Islet precursor cell (in vitro differentiated cells): ENCODE measurements at places on chromosomes 16 and 17.

GRCh38 chr17:50794361-50794760 is 27.0 kb upstream of the ANKRD40CL start:
- no peak for DNase-seq

DNA sequence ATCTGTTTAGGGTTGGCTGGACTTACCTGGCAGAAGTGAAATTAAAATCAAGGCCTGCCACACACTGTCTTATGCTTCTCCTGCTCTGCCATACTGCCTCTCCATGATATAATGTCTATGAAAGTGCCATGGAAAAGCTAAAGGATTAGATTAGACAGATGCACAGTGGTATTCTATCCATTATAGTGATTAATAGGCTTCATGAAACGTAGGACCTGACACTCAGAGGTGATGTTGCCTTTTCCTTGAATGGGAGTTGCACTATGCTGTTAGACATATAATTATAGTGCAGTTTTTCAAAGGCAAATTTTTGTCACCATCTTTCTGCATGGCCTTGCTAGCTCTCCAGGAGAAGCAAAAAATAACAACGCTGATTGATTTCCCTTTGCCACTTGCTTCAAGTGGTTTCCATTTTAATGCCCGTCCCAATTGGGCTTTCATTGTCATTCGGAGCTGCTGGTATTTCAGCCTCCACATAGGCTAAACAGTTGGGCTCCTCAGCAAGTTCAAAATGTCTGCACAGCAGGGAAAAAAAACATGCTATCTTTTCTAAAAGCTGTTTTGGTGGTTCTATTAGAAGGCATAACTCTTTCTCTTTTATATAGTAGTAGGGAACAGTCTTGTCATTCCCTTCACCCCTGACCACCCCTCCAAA is 502.8 kb upstream of the GOT2 start:
- no peak for DNase-seq

DNA sequence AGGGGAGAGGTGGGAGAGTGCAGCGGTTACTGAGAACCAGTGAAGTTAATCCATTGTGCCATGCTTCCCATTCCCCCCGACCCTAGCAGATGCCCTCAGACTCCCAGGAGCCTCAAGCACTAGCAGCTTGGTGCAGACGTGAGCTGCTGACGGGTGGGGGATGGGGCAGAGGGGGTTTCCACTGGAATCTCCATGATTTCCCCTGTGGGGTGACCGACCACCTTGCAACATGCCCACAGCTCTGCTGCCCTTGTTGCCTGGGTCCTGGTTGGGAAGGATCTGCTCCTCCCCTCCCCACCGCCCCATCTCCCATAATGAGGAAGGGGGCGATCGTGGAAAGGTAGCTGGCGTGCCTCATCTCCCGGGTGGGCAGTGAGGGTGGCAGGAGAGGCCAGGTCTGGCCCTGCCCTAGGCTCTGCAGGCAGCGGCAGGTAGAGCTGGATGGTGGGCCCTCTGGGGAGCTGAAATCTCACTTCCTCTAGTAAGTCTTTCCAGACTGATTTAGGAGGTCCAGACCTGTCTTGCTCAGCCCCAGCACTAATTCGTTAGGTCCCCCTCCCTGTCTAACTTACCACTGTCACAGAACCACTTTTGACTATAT is 9.6 kb downstream of the FLOT2 start:
- no peak for DNase-seq

GRCh38 chr16:13315642-13316427 is 414.4 kb downstream of the SHISA9 start:
- DNase-seq = no peak

- DNase-seq = no peak
Measured at GRCh38 chr16:56615353-56615752, 7.0 kb downstream of the MT2A start.

DNA sequence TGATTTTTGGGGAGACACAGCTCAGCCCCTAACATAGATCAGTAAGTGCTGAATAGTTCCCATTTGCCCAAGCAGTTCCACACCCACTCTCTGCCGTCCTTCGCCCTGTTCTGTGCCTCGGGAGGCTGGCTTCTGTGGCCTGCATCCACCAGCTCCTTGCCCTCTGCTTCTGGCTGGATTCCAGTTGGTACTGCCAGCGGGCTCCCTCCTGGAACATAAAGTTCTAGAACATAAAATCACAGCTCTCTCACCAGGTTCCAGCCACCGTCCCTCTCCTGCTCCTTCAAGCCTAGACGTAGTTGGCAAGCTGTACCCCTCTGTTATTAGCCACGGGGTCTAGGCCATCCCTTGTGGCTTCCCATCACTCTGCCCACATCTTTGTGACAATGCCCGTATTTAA is 3.9 kb upstream of the MRPS23 start:
- DNase-seq = no peak

DNA sequence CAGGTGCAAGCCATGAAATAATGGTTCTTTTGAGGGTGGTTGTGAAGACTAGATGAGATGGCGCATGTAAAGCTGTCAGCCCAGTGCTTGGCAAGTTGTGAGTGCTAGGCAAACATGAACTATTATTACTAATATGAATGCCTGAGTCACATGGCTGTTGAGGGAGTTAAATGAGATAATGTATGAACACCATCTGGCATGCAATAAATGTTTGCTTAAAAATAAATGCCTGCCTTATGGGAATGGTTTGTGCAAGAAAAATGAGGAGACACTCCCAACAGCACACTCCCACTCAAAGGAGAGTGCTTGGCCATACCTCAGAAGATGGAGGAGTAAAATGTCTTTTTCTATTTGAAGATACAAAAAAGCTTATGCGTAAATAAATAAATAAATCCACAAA is 3.6 kb downstream of the MAPK3 start:
- DNase-seq = no peak

GRCh38 chr16:27432558-27432957 is 30.6 kb downstream of the IL21R start:
- peak; percentile 88 for DNase-seq

DNA sequence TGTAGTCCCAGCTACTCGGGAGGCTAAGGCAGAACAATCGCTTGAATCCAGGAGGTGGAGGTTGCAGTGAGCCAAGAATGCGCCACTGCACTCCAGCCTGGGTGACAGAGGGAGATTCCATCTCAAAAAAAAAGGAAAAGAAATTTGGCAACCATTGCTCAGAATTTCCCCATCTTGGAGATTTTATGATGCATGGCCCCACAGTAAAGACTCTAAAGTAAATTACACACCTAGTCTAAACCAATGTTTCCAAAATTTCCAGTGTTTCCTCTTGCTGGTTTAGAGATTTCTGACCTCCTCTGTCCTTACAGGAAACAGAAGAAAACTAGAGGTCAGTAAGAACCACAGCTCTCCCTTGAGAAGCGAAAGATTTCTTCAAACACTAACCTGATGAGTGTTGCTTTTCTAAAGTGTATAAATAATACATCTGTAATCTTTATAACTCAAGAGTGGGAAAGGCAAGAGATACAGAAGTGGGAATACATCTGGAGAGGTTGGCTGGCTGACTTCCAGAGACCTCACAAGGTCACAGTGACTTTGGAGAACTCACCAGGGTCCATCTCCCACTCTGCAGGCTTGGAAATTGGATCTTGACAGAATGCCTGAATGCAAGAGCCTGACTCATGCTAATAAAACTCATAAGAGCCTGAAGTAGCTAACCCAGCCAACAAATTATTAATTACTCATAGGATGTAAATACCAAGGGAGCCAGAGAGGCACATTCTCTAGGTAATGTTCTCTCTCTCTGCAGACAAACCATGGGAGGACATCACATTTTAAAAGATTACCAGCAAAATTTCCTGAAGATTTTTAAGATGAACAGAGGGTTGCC is 8.8 kb downstream of the ADAT1 start:
- no peak for DNase-seq

- DNase-seq = peak; percentile 75
Measured at GRCh38 chr16:4306470-4307214, 9.2 kb upstream of the GLIS2 start.

- no peak for DNase-seq
Measured at GRCh38 chr16:51407199-51407598, 256.1 kb upstream of the SALL1 start.

- DNase-seq = no peak
Measured at GRCh38 chr16:81548876-81549546, 104.4 kb downstream of the CMIP start.

- no peak for DNase-seq
Measured at GRCh38 chr17:37827905-37828650, 83.2 kb upstream of the HNF1B start.

DNA sequence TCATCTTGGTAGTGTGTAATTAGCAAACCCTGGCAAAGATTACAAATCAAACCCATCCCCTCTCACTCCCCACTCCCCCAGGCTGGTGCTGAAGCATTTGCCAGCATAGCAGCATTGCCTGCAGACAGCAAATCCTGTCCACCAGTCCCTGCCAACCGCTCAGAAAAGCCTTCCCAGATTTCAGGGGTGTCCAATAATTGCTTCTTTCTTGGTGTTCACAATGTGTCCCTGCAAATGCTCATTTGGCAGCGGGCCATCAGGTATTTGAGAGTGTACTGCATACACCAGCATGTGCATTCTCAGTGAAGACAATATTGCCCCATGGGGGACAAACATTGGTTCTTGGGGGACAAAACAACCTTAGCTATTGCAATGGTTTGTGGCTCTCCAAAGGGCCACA is 28.2 kb downstream of the ORC6 start:
- DNase-seq = no peak

- no peak for DNase-seq
Measured at GRCh38 chr17:82826956-82827355, 12.9 kb downstream of the ZNF750 start.

- DNase-seq = peak; percentile 78
Measured at GRCh38 chr16:80466024-80466987, 74.5 kb upstream of the DYNLRB2 start.

GRCh38 chr16:83967838-83968305 is at the start of gene NECAB2:
Gene NECAB2, plus strand, starts transcription at chr16:83968244. Its CDS starts 405 bp downstream, at chr16:83968649.
- DNase-seq = no peak

DNA sequence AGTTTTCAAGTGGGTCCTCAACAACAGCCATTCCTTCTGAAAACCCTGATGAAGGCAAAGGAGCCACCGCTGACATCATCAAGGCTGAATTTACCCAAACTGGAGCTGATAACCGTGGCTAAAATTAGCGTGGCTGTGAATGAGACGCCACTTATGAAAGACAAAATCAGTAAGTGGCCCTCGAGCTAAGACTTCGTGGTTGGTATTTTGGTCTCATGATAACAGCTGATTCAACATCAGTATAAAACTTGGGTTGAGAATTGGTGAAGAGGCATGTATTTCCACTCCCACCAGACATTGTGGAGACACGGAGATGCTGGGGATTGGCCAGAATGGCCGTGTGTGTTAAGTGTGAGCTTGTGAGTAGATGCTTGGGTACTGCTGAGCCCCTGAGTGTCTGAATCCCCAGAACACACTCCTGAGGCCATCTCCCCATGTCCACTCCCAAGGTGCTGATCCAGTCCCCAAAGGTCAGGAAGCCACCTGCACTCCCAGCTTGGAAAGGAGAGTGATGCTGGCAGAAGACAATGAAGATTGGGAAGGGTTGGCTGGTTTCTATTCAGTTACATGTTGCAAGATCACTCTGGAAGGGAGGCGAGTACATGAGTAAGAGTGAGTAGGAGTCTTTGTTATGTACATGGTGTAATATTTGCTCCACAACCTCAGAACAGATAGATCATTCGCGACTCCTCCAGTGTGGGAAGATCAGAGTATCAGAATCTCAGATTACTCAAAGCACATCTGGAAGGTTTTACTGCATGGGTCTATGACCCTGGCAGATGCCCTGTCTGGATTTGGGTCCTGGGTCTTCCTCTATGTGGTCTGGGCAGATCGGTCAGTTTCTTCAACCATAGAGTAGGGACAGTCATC is 207.7 kb downstream of the HS3ST3A1 start:
- no peak for DNase-seq

- no peak for DNase-seq
Measured at GRCh38 chr17:79840989-79841286, 1.7 kb upstream of the CBX4 start.

- DNase-seq = no peak
Measured at GRCh38 chr16:83113317-83113716, 486.5 kb downstream of the CDH13 start.

DNA sequence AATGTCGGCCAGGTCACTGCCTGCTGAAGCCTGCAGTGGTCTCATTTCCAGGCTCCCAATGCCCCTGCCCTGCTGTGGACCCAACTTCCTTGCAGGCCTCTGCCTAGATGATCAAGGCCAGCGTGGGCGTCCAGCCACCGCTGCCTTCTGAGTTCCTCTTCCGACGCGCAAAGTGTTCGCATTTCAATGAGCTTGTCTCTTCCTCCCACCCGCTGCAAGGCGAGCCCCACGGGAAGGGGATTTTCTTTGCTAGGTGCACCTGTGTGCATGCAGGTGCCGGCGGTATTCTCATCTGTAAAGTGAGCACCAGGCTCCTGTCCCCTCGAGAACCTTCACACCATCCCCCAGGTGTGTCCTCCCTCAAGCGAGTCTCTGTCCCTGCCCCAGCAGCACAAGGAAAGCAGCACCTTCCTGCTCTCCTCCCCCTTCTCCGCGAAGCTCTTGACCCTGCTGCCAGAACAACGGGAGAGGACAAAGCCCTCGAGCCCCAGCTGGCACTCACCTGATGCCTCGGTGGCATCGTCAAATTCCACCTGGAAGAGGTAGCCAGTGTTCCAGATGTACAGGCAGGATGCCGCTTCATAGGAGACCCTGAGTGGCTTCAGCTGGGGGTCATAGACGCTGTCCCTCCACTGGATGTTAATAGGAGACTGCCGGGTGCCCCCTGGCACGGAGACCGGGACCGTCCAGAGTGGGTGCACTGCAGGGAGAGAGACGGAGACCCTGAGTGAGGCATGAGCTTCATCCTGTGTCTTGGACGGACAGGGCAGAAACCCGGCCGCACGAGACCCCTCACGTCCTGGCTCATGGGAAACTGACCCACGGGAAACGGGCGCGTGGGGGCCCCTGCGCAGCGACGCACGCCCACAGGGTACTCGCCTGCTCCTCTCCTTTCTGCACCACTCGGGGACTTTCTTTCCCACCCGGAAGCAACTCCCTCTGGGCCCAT is 9.8 kb downstream of the CA5A start:
- DNase-seq = no peak

GRCh38 chr17:51439395-51440229 is 179.3 kb downstream of the UTP18 start:
- DNase-seq = peak; percentile 94

GRCh38 chr16:52357711-52358110 is 189.2 kb downstream of the TOX3 start:
- DNase-seq = no peak

DNA sequence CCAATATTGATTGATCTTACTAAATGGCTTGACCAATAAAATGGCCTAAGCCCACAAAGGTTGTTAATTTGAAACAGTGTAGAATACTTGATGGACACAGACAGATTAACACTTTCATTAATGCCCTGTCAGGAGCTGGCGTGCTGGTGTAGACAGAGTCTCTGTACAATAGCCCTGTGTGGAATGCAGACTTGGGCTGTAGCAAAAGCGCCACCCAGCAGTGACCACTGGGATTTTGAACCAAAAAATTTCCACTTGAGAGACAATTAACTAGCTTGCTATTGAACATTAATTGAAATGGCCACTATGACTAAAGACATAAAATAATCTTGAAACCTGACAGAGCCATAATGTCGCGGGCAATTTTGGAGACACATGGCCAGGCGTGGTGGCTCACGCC is 19.7 kb upstream of the GUCY2D start:
- peak; percentile 52 for DNase-seq

DNA sequence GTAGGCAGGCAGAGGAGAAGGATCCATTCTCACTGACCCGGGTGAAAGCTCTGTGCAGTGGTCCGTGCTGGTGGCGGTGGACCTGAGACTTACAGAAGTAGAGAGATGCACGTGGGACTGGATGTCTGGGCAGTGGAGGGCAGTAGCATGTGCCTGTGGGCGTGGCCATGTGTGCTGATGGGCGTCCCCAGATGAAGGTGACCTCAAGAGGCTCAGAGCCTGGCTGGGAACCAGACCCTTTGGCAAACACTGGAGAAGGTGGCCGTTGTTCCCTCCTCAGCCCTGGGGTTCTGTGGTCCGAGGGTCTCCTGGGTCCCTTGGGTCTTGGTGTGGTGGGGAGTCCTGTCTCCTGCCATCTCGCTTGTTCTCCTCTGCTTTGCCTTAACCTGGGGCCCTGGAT is 15.6 kb downstream of the WSCD1 start:
- no peak for DNase-seq
